Effector memory CD8-positive, alpha-beta T cell (primary cell): ENCODE measurements at places on chromosomes 3 and 15.

DNA sequence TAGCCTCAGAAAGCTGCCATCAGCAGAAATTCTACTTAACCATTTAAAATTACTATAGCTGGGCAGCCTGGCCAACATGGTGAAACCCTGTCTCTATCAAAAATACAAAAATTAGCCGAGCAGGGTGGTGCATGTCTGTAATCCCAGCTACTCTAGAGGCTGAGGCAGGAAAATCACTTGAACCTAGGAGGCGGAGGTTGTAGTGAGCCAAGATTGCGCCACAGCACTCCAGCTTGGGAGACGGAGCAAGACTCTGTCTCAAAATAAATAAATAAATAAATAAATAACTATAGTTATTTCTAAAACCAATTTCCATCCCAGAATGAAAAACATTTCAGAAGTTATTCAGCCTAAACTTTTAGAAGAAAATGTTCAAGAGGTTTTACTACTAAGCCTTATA lies 25.1 kb downstream of the LRRFIP2 start:
- DNase-seq = no peak

- DNase-seq = no peak
Observed at GRCh38 chr3:176097027-176097426, 1100.3 kb downstream of the TBL1XR1 start.

GRCh38 chr15:59154243-59154642 lies 49.3 kb downstream of the CCNB2 start:
- no peak for DNase-seq

GRCh38 chr3:116140100-116140689 lies 305.1 kb downstream of the LSAMP start:
- DNase-seq = no peak

- DNase-seq = no peak
Observed at GRCh38 chr3:71606582-71606981, 23.1 kb upstream of the FOXP1 start.

DNA sequence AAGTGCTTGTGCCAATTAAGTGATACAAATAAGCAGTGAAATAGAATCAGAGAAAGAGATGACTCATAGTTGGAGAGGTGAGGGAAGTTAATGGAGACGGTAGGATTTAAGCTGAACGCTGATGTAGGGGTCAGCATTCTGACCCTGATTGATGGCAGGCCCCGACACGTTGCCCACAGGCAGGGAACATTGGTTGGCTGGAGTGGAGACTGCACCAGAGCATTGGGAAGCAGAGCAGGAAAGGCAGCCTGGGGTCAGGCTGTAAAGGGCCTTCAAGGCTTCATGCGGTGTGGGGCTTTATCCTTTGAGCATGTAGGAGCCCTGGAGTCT lies 68.6 kb downstream of the DCUN1D1 start:
- DNase-seq = no peak

DNA sequence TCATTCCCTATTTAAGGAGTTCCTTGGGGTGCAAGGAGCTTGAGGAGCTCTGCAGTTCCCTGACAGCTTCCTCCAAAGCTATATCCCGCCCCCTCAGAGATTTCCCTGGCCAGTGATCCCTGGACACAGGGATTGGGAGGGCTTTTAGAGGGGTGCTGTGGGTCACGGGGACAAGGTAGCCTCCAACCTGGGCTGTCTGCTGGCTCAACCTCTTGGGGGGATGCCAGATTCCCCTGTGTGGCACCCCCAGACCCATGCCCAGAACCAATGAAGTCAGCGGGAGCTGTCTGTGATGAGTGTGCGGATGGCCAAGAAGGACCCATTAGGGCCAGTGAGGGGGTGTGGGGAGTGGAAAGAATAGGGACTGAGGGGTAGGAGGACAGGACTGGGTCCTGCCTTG lies 21.0 kb upstream of the ATP2B2 start:
- no peak for DNase-seq

DNA sequence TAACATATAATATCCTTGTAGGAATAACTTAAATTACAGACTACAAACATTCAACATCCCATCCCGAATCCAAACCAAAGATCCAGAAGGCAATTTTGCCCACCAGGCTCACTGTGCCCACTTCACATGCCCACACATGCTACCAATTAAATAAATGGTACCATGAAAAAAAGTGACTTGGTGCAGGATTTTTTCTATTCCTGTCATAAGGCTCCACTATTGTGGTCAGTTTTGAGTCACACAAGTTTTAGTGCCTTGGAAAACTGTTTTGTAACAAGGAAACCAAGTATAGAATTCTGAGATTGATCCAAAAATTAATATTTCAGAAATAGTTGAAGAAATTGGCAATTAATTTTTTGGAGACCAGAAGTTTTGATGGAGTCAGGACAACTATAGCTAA lies 470.1 kb upstream of the THBS1 start:
- DNase-seq = no peak

DNA sequence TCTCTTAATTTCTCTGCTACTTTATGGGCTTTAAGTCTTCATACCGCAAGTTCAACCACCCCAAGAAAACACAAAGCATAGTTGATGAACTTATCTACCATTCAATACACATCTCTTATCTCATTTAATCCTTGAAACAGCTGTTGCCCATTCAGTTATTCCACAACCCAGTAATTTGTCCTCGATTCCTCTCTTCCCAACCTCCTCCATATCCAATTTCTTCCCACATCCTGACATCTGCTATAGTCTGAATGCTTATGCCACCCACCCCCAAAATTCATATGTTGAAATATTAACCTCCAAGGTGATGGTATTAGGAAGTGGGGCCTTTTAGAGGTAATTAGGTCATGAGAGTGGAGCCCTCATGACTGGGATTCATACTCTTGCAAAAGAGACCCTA lies 345.4 kb downstream of the ERC2 start:
- no peak for DNase-seq

- DNase-seq = no peak
Observed at GRCh38 chr3:141063831-141064230, 12.7 kb downstream of the SPSB4 start.

GRCh38 chr3:30297112-30297511 lies 309.3 kb upstream of the TGFBR2 start:
- no peak for DNase-seq

DNA sequence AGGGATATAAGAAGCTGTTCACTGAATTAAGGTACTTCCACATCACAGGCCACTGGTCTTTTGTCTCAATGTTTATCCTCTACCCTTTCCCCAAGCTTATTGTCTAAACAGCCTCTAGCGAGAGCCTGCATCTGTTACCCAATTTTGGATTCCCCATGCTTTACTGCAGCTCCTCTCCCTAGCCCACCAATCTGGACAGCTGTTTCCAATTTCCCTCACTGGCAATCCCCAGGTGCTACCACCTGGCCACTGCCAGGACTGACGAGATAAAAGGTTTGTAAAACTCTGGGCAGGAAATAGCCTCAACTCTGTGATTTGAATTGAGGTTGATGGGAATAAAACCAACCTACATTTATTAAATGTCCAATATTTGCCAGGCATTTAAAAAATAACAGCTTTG lies 58.0 kb upstream of the TEX9 start:
- DNase-seq = no peak

GRCh38 chr3:114274929-114275328 lies 18.9 kb upstream of the TIGIT start:
- no peak for DNase-seq

- no peak for DNase-seq
Observed at GRCh38 chr3:3134750-3135448, 8.2 kb downstream of the TRNT1 start.

DNA sequence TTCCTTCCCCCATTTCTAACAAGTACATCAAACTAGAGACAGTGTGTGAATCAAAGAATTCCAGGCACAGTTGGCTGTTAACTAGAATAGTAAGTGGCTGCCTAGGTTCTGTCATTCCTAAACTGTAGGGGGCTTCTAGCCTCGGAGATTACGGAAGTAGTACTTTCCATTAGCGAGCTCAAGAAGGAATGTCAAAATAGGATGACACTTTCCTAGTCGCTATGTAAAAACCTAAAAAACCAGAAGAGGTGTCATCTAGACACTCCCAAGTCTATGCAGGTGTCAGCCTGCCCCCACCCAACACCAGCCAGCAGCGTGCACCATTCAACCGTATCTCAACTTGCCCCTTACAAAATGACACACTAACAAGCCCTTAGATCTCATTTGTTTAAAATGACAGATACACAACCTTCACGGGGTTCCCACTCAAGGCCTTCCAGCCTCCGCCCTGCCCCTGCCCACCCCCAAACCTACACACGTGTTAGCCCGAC lies 874 bp downstream of the INO80 start:
- no peak for DNase-seq

DNA sequence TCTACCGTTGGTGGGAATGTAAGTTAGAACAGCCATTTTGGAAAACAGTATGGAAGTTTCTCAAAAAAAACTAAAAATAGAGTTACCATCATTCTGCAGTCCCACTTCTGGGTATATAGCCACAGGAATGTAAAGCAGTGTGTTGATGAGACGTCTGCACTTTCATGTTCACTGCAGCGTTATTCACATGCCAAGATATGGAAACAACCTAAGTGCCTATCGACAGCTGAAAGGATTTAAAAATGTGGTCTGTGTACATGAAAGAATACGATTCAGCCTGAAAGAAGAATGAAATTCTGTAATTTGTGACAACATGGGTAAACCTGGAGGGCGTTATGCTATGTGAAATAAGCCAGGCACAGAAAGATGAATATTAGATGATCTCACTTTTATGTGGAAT lies 157.7 kb downstream of the THSD4 start:
- DNase-seq = no peak

DNA sequence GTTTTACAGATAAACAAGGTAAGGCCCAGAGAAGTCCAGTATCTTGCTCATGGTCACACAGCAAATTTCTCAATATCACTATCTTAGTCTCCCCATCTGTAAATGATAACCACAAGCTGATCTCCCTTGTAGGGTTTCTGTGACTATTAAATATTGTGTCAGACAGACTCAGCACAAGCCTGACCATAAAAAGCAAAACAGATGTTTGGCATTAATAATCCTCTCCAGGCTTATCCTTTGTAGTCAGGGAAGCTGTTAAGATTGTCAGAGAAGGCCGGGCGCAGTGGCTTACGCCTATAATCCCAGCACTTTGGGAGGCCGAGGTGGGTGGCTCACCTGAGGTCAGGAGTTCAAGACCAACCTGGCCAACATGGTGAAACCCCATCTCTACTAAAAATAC lies 173.2 kb upstream of the PRICKLE2 start:
- DNase-seq = no peak

- no peak for DNase-seq
Observed at GRCh38 chr3:153602801-153603200, 440.8 kb downstream of the RAP2B start.

GRCh38 chr15:100150906-100151305 lies 190.9 kb downstream of the ADAMTS17 start:
- DNase-seq = no peak

- no peak for DNase-seq
Observed at GRCh38 chr3:14602006-14602803, 49.4 kb upstream of the CCDC174 start.

DNA sequence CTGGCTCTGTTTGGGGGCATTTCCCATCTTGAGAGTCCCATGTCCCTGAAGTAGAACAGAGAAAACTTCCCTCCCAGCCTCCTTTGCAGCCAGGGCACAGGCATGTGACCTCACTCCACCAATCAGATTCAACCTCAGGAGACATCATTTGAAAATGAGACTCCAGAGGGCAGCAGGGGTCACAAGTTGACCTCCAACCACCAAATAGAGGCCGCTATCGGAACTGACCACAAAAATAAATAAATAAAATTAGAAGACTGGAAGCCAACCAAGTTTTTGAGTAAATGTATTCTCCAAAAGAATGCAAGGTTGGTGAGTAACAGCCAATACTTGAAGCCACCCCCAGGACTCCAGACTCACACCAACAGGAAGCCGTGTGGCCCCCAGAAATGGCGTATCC lies 106.5 kb downstream of the CHSY1 start:
- no peak for DNase-seq

GRCh38 chr3:32280262-32280910 lies 41.9 kb downstream of the CMTM8 start:
- DNase-seq = no peak
